H54 (cell line): ENCODE measurements at places on chromosomes 11 and 22.

DNA sequence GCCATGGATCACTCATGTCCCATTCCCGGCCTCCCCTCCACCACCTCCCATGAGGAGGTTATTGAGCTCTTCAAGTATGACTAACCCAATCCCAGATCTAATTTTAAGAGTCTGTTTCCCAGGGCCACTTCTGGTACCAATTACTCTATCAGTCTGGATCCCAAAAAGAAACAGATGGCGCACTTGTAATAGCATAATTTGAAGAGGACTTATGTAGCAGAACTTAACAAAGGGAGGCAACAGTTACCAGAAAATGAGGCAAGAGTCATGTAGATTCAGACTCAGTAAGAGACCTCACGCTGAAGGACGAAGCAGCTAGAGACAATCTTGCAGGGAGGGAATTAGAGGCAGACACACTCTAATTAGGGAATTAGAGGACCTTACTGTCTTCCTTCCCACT is 46.9 kb downstream of the DDX6 start:
- DNase-seq: no peak

- DNase-seq: no peak
These were observed 97.1 kb downstream of the CD44 start for GRCh38 chr11:35235936-35236666.

- DNase-seq: no peak
These were observed 1.2 kb downstream of the KBTBD4 start for GRCh38 chr11:47577460-47578041.

- no peak for DNase-seq
These were observed 6.7 kb downstream of the CREBZF start for GRCh38 chr11:85658180-85658579.

GRCh38 chr11:13335319-13335718 is 57.7 kb downstream of the BMAL1 start:
- DNase-seq: no peak

GRCh38 chr11:132140056-132140455 is 769.6 kb downstream of the NTM start:
- DNase-seq: no peak

GRCh38 chr22:50209893-50210292 is 9.1 kb downstream of the SELENOO start:
- peak; percentile 64 for DNase-seq

DNA sequence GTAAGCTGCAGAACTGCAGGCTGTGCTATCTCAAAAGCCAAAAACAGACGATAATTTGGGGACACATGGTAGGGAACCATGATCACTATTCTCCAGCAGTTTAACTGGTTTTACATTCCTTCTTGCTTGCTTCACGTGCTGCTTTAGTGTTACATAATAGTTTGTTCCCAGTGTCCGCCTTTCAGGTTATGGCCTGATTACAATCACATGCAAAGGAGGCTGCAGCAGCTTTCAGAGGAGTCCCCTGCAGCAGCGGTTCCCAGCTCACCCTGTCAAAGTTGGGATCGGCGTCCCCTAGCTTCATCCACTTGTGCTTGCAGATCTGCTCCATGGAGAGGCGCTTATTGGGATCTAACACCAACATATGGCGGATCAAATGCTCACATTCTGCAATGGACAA is 39.2 kb upstream of the APOA1 start:
- DNase-seq: no peak

DNA sequence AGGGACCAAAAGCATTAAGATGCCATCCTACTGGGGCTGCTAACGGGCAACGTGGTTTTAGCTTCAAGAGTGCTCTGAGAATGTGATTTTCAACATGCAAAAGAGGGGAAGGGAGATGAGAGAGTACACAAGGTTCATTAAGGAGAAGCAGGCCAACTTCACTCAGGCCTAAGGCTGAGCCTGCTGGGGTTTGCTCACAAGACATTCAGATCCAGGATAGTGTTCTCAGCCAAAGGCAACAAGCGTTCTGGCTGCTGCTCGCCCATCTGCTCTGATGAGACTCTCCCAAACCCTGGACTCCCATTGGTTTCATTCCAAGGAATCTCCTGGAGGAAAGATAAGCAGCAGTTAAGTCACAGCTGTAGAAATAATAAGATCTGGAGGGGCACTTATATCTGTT is 23.6 kb upstream of the UPB1 start:
- no peak for DNase-seq

GRCh38 chr11:27388869-27389268 is 25.9 kb upstream of the CCDC34 start:
- DNase-seq: no peak

- no peak for DNase-seq
These were observed 743.4 kb downstream of the NELL1 start for GRCh38 chr11:21412652-21413383.

DNA sequence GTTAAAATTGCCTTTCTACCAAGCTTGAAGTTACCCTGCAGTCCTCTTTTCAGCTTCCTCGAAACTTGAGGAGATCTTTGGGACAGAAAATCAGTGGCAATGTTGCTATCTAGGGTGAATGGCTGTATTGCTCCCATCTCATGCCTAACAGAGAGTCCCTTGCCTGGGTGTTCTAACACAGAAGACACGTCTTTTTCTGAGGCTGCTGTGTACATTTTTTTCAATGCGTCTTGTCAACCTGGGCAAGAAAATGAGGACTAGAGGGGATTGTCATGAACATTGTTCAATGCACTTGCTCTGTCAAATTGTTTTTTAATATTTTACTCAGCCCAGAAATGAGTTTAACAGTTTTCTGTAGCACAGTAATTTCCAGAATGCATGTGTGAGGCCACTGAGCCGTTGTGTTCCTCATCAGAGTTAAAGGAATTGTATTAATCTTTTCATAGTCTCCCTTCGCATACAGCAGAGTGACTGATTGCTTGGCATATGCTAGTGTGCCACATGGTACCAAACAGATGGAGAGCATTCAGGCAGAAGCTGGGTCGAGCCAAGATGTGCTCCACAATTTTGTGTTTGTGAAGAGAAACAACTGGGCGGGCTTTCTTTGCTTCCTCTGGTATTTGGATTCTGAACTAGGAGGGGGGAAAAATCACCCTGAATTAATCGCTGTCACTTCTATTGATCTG is 86.0 kb downstream of the CASP12 start:
- DNase-seq: no peak

DNA sequence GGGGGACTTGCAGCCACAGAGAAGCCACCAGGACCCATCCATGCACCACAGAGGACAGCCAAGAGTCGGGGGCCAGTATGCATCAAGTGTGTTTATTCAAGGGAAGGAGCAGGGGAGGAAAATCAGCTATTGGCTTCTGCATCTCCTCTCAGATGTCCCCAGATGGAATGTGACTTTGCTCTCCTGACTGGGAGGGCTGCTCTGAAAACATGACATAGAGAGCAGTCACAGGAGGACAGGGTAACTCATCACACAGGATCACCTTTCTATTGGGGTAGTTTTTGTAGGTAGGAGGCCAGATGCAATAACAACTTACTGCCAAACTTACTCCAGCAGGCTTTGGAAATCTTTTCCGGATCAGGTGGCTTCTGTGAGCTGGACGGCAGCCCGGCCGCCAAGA is 121.0 kb upstream of the OPCML start:
- DNase-seq: no peak

DNA sequence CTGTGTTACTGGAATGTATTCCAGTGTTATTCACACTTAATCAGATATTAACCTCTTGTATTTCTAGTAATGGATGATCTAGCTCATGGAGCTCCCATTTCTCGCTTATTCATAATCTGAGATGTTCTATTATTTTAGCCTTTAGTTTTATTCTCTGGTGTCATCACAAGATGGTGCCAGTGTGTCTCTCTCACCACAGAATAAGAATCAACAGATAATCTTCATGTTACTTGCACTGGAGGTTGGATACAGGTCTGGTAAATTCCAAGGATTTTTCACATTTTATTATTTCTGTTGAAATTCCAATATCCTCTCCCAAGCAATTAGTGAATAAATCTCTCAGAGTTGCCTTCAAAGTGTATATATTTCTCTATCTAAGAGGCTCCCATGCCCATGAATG is 74.6 kb downstream of the CASP12 start:
- DNase-seq: no peak

DNA sequence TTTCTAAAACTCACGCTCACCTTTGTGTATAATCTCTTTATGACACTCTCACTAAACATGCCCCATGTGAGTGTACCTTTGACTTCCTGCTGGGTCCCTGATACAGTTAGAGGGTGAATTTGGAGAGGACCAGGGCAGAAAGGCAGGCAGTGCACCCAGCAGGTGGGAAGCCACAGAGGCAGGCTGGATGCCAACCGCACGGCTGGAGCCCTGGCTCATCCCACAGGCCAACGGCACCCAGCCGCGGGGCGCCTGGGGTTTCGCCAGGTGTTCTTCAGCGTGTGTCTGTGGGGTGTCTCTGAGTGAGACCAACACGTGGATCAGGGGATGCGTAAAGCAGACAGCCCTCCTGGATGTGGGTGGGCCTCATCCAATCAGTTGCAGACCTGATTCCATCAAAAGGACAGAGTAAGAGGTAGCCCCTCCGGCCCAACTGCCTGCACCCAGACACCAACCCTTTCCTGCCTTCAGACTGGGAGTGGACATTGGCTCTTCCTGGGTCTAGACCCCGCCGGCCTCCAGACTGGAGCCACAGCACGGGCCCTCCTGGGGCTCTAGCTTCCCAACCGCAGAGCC is 51.6 kb downstream of the DHCR7 start:
- DNase-seq: peak; percentile 54

DNA sequence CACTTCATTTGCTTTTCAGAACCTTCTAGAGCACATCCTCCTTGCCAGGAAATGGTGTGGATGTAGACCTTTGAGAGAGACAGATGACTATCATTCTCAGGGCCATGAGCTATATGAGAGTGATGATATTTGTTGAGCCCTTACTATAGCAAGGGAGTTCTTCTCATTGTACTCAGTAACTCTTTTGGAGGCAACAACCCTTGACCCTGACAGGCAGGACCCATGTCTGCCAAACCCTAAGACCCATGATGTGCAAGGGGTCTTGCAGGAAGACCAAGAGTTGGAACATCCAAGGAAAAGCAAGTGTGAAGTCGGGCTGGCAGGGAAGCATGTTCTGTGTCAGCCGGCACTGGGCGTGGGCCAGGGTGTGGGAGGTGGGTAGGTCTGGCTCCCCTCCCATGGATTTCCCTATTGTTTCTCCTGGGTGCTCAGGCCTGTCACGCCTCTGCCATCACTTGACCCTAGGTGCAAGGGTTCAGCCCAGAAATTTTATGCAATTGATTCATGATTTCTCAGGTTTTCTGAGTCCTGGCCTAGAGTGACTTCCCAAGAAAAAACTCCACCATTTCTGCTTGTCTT is 1.2 kb downstream of the FOLR3 start:
- no peak for DNase-seq

- no peak for DNase-seq
These were observed 15.6 kb downstream of the CABP7 start for GRCh38 chr22:29735416-29735815.

GRCh38 chr11:76208438-76209374 is 2.4 kb upstream of the WNT11 start:
- peak; percentile 56 for DNase-seq

- DNase-seq: no peak
These were observed 12.0 kb upstream of the APOL4 start for GRCh38 chr22:36213586-36213985.

DNA sequence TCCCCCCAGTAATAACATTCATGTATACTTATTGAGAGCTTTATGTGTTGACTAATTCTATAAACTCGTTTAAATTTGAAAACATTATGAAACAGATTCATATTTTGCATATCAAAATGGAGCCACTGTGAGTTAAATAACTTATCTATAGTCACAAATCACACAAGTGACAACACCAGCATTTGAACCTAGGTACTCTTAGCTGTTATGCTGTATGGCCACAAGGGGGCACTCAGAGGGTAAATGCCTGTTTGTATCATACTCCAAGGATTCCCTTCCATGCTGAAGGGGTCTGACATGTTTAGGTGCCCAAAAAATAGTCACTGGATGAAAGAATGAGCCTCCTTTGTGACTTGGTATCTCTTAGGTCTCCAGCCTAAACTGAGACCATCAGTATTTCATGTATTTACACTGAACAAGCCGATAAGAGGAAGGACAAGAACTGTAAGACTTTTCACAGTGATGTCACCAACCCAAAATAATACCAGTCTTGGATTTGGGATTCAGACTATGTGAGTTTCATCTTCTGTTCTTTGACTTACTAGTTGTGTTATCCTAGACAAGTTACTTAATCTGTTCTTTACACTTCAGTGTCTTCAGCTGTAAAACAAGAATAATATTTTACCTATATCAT is 12.2 kb upstream of the OR52D1 start:
- DNase-seq: peak; percentile 25

DNA sequence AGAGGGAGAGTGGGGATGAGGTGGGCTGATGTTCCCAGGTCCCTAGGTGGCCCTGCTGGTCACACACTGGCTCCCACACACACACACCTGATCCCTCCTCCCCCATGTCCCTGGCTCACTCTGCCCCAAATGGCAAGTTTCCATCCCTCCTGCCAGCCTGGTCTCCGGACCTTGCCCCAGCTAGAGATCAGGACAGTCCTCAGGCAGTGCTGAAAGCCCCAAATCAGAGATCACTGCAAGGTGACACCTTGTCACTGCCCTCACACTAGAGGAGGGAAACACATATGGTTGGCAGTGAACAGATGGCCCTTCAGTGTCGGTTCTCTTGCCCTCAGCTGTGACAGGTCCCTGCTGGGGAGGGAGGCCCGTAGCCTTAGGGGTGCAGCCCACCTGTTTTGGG is 7.6 kb downstream of the TMPRSS5 start:
- no peak for DNase-seq

DNA sequence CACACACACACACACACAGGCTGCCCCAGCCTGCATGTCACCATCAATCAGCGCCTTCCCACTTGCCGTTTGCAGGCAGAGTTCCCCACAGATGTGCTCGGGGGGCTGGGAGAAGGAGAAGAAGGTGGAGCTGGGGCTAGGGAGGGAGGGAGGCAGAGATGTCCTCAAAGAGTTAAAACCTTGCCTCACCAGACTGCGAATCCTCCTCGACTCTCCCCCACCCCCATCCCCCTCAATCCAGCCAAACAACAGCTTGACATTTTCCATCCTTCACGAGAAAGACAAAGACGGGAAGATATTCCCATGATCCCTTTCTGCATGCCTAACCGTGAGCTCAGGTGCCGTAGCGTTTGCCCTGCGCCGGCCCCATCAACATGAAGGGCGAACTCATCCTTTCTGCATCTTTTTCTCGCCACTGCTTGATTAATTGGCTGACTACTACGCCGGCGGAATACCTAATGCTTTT is 365.5 kb downstream of the MIAT start:
- DNase-seq: no peak

- no peak for DNase-seq
These were observed 104.4 kb downstream of the MPPED2 start for GRCh38 chr11:30481796-30482195.

DNA sequence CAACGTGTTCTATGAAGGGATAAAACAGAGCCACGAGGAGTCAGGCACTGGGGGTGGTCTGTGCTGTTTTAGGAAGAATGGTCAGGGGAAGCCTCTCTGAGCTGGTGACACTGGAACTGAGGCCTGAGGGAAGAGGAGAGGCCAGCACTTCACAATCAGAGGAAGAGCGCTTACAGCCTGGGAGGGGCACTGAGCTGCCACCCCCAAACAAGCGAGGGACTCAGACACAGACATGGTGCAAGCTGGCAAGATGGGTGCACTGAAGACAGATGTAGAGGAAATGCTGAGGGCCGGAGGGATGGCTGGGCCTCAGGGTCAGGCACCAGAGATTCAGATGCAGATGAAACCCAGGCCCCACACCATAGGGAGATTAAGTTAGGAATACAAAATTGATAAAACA is 40.0 kb upstream of the TP53I11 start:
- DNase-seq: no peak

GRCh38 chr22:16601437-16602223 is 9.0 kb upstream of the CCT8L2 start:
- DNase-seq: no peak

GRCh38 chr11:8060801-8061554 is 20.0 kb upstream of the TUB start:
- DNase-seq: no peak
